ENCODE measurements at places on chromosomes 13 and 19.
A peak's percentile ranks its signal among the peaks of the same experiment; 100 is the strongest.

- no peak for DNase-seq
Observed at GRCh38 chr13:113219256-113219940, 10.0 kb downstream of the CUL4A start.

- DNase-seq: no peak
Observed at GRCh38 chr13:102793611-102794355, 5.0 kb downstream of the POGLUT2 start.

GRCh38 chr13:27170221-27170515 is 1.4 kb downstream of the USP12 start:
- DNase-seq: no peak

DNA sequence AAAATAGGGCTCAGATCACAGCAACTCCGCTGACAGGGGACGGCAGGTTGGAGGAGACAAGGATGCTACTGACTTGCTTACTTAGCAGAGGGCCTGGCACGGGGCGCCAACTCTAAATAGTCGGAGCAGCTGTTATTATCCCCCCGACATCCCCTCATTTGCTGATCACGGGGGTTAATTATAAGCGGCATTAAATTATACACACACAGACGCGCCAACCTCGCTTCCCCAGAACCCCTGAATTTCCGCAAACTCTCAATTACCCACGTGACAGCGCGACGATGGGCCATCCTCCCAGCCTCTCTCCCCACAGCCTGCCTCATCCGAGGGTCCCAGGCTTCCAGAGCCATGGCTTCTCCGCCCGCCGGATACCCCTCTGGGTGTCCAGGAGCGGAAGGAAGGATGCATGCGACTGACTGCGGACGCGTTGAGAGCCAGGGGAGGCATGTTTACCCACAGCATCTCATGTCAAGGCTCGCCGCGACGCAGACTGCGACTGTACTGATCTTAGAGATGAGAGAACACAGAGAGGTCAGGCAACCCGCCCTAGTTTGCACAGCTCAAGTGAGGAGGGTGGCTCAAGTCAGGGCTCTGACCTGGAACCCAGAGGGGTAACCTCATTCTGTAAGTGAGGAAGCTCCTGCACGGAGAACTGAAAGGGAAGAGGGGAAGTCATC is 5.7 kb downstream of the PTPRS start:
- DNase-seq: no peak

DNA sequence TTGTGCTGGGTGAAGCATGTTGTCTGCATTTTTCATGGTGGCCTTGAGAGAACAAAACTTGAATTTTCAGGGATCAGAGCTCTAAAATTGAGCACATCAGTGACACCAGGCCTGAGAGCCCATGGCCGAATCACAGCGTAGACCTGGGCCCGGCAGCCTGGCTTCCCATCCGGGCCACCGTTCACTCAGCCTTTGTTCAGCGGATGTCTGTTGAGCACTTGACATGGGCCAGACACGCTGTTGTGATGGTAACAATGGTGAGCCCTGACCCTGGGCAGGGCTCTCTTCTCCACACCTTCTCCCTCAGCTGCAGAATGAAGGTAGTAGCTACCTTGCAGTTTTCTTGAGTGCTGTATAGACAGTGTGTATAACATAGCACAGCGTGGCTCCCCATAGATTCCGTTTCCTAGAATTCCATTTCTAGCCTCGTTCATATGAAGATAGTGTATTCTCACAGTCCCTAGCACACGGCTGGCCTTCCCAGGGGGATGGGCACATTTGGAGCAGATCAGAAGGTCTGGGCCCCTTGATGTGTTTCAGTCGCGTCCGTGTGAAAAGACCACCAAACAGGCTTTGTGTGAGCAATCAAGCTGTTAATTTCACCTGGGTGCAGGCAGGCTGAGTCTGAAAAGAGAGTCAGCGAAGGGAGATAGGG is 75.3 kb downstream of the RAB20 start:
- peak; percentile 28 for DNase-seq

DNA sequence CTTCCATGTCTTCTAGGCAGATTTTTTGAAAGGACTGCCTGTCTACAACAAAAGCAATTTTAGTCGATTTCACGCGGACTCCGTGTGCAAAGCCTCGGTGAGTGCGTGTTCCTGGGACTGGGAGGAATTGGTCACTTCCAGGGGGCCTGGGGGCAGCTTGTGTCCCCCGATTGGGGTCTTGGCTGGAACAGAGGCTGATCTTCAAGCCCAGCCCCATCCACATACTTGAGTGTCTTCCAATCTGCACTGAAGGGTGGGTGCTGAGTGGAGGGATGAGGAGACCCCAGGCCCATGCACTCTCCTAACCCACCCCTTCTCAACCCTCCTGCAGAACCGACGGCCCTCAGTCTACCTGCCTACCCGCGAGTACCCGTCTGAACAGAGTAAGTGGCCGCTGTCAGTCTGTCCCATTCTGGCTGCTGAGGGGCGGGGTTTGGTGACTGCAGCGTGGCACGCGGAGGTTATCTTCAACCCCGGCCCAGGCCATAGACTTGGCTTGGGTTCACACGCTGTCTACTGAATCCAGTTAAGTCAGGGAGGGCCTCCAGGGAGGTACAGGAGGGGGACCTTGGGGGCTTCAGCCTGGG is 4.7 kb downstream of the DDA1 start:
- DNase-seq: no peak

- no peak for DNase-seq
Observed at GRCh38 chr19:38706792-38707511, 37.3 kb downstream of the CAPN12 start.

DNA sequence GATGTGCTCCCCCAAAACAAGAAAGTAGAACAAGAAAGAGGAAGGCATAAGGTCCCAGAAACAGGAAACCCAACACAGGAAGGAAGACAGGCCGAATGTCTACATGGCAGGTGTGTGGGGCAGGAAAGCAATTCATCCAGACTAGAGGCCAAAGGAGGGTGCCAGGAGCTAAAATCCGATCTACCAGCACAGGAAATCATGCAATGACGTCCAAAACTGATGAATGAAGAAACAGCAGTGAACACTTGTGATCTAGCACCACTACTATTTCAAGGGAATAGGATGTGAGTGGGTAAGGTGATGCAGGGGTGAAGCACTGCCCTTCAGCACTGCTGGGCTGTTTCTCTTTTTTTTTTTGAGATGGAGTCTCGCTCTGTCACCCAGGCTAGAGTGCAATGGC is 59.1 kb downstream of the DOCK9 start:
- no peak for DNase-seq

DNA sequence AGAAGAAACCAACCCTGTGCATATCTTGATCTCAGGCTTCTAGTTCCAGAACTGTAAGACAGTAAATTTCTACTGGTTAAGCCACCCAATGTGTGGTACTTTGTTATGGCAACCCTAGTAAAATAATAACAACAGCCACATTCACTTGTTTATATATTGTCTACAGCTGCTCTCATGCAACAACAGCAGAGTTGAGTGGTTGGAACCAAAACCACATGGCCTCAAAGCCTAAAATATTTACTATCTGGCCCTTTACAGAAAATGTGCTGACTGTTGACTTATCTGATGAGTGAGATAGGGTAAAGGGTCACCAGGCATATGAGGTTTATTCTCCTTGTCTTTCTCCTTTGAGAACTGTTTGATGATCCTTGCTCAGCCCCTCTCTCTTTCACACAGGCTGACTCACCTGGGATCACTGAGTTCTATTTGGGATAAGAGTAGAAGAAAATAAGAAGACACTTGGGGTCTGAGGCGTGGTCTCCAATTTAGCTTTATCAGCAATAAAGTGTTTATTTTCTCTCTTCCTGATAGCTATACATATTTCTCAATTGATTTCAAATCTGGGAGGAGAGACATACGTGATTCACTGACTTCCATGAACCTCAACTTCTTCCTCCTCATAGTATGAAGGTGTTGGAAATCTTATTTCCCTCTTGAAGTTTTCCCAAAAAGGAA is 227.5 kb upstream of the STARD13 start:
- DNase-seq: no peak

DNA sequence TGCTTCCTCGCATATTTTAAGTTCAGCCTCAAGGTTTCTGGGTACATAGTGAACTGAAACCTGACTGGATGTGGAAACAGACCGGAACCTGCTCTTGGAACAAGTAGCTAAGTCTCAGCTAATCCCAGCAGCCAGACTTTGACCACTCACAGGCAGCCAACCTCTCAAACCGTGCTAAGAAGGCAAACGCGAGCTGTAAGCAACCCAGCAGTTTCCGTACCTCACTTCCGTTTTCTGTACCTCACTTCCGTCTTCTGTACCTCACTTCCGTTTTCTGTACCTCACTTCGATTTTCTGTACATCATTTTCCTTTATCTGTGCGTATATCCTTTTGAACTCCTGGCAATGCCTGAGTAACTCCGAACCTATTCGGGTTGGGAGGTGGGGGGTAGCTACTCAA is 96.8 kb downstream of the SUCLA2 start:
- no peak for DNase-seq

All from NT2/D1 (cell line).